ENCODE measurements at places on chromosomes 13 and 19.

DNA sequence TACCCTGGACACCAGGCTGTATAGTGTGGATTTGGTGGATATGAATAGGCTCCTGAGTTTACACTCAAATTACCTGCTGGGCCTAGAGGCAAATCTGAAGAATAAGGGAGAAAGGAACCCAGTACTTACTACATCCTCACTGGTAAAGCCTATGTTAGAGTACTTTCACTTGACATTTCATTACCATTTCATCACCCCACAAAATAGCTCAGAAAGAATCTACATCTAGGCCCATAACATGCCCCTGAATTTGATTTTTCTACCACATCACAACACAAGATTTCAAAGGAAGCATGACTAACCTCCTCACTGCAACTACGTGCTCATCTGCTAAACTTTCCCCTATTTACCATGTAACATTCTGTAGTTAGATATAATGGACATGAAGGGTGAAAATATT lies 43.3 kb downstream of the VWA8 start:
- DNase-seq: peak; percentile 87

GRCh38 chr19:38015761-38016160 lies 108.8 kb downstream of the SIPA1L3 start:
- no peak for DNase-seq

- DNase-seq: no peak
Measured at GRCh38 chr19:16623576-16623975, 4.4 kb downstream of the MED26 start.

DNA sequence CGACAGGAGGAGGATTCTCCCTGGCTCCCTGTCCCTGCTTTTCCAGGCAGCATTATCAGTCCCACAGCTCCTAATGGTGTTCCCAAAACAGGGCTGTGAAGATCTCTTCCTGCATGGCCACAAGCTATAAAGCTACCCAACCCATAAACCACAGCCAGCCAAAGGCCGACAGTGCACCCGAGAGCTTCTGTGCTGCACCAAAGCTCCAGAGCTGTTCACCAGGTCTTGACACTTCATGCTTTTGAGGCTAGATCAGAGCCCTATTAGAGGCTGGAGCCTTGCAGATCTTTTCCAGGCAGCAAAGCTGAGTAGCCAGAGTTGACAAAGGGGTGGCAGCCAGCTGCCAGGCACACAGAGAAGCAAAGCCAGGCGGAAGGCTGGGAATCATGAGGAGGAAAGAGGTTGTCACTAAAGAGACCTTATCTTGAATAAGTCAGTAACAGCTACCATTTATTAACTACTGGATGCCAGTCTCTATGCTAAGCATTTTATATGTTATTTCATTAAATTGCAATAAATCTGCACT lies 180.4 kb downstream of the KATNAL1 start:
- peak; percentile 11 for DNase-seq

- DNase-seq: peak; percentile 57
Measured at GRCh38 chr13:32850316-32851052, 165.7 kb upstream of the KL start.

DNA sequence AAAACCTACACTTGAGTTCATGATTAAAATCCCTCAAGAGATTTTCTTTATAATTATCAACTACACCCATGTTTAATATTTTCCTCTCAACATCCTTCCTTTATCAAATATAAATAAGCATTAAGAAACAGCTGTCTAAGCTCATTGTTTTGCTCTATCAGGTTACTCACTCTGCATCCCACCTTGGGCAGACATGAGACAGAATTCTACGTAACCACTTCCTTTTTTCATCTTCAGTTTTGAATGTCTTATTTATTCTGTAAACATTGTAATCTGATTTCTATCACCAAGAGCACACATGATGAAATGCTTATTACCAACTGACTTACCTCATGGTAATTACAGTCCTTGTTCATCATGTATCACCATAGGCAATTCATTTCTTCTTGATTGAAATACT lies 1256.6 kb upstream of the ATXN8OS start:
- no peak for DNase-seq

GRCh38 chr19:10812196-10812595 lies 23.8 kb downstream of the TMED1 start:
- no peak for DNase-seq

DNA sequence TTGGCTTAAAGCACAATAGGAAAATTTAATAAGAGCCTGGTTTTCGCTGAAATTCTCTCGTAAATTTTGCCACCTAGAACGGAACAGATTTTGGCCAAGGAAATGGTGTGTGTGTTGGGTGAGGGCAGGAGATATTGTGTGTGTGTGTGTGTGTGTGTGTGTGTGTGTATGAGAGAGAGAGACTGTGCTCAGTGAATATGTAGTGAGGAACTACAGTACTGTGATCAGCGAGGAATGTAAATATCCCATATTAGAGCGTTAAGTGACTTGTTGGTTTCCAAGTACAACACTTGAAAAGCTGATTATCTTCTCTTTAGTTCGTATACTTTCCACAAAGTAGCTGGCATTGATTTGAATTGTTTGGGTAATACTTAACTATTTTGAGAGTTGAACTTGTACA lies 738.9 kb downstream of the PCDH9 start:
- DNase-seq: no peak

GRCh38 chr19:37933937-37934358 lies 26.9 kb downstream of the SIPA1L3 start:
- DNase-seq: peak; percentile 74

GRCh38 chr13:80361883-80362327 lies 21.0 kb upstream of the SPRY2 start:
- DNase-seq: no peak

DNA sequence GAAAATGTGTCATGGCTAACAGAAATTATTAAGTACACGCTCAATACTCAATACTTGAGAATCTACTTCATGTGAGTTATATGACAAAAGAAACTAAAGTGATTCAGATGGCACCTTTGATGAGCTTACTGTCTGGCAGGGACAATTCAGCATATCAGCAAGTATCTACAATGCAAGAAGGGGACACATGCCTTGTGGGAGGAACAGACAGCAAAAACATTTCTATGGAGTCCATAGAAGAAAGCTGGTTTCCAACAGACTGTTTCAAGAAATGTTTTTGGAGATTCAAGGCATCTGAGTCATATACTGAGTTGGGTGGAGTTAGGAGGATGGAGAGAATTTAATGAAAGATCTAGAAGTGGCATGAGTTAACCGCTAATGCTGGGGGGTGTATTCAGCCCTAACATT lies 54.7 kb downstream of the MBNL2 start:
- DNase-seq: peak; percentile 63

GRCh38 chr19:51359294-51359693 lies 6.9 kb downstream of the ETFB start:
- DNase-seq: peak; percentile 95

DNA sequence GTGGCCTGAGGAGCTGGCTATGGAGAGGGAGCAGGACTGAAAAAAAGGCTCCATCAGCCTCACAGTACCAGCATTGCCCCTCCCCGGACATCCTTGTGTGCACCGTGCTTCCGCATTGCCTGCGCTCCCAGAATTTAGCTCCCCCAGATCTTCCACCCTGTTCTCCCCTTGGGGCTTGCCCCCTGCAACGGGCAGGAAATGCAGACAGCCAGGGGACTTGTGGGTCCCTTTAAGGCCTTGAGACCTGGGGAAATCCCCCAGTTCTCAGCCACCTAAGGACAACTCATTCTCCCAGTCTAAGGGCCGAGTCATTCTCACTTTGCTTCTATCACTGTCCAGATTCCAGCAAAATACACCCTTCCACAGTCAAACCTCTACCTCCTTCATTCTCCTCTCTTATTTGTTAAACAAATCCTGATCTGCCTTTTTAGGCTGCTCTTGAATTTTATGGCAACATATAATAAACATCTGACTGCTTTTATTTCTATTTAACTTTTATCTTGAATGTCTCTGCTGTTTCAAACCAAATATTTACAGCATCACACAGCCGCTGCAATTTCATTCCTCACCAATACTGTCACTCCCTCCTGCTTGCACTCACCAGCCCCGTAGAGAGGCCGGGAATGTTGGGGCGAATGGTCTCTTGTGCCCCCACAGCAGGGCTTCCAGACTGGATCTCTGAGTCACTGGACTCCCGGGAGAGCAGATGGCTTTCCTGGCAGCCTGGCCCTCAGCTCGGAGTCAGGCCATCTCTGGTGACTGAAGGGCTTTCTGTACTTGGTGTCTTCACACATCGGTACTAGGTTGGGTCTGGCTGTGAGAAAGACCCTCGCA lies 221.9 kb downstream of the TSHZ3 start:
- peak; percentile 89 for DNase-seq

DNA sequence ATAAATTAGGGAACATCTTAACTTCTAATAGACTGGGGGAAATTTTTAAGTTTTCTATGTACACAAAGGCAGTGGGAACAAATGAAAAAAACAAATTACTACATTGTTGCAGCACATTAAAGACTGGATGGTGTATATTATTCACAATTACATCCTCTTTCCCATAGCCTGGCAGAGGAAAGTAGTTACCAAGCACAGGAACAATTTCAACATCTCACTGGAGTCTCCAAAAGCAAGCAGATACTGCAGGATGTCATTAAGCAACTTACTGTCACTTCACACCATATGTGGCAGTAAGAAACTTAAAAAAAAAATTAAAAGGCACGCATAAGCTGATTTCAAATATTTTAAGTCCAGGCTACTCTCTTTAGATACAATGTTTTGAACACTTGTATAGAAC lies 6.4 kb upstream of the EFNB2 start:
- no peak for DNase-seq

All from fibroblast of mammary gland (primary cell).